Natural killer cell (primary cell): ENCODE measurements at places on chromosomes 5 and 9. TPM values are rescaled to one million over a fixed set of nuclear protein-coding genes. Genes with fewer than 3 reads are reported as not detected.

The TAF1L gene
- total RNA-seq, result not detected

The GPR151 gene
- total RNA-seq, result not detected

The FBN2 gene
- 0.70 TPM for total RNA-seq

The TMEM232 gene
- total RNA-seq, result 3.0 TPM

The ROR2 gene
- total RNA-seq, result 1.7 TPM

The SLC38A9 gene
- 27.0 TPM for total RNA-seq

The SMIM27 gene
- 18.0 TPM for total RNA-seq

The RASGEF1C gene
- total RNA-seq, result not detected

The LECT2 gene
- total RNA-seq, result not detected

The TXN gene
- total RNA-seq, result 27.2 TPM

The MYMK gene
- total RNA-seq, result not detected

The LMX1B gene
- total RNA-seq, result not detected

The ZNF474 gene
- 0.21 TPM for total RNA-seq

The ADAM19 gene
- 4.7 TPM for total RNA-seq
